WTC11 (cell line): ENCODE measurements at places on chromosomes 12 and 14. TPM values are rescaled to one million over a fixed set of nuclear protein-coding genes. Genes with fewer than 3 reads are reported as not detected.
A peak's percentile ranks its signal among the peaks of the same experiment; 100 is the strongest.

EML1 gene
- 10.9 to 16.1 TPM (median 11.4 TPM) in 3 replicates for total RNA-seq

PLXNC1 gene
- 1.4 to 3.1 TPM (median 2.0 TPM) in 3 replicates for total RNA-seq

KRT73 gene
- not detected in 3 replicates for total RNA-seq

MYF6 gene
- total RNA-seq, result 0.15 to 0.39 TPM in 2 of 3 replicates, not detected in the other

PRH2 gene
- total RNA-seq, result 0.52 TPM in 1 of 3 replicates, not detected in the others

BCL11B gene
- 6.7 to 9.1 TPM (median 7.2 TPM) in 3 replicates for total RNA-seq

HVCN1 gene
- 5.7 to 8.4 TPM (median 7.9 TPM) in 3 replicates for total RNA-seq

PLEKHD1 gene
- 0.85 to 1.0 TPM (median 0.87 TPM) in 3 replicates for total RNA-seq

STYX gene
- 21.1 to 22.8 TPM (median 21.4 TPM) in 3 replicates for total RNA-seq

ATP2A2 gene
- total RNA-seq, result 216 to 239 TPM (median 216 TPM) in 3 replicates

ETFBKMT gene
- total RNA-seq, result 2.0 to 2.2 TPM (median 2.1 TPM) in 3 replicates

TMEM229B gene
- 0.69 to 0.90 TPM (median 0.87 TPM) in 3 replicates for total RNA-seq

DIO3 gene
- 0.52 to 0.80 TPM (median 0.64 TPM) in 3 replicates for total RNA-seq

GRCh38 chr14:68598621-68599447 lies 194.0 kb downstream of the ZFP36L1 start:
- H3K36me3 ChIP-seq, result no peaks in the 10 kb centered on the region
- H3K4me3 ChIP-seq, result no peak overlapping the region
- no peaks in the 10 kb centered on the region for H3K27me3 ChIP-seq
- peaks cover 39% of the 10 kb centered on the region for H3K4me1 ChIP-seq
- DNase-seq, result no peak

DNA sequence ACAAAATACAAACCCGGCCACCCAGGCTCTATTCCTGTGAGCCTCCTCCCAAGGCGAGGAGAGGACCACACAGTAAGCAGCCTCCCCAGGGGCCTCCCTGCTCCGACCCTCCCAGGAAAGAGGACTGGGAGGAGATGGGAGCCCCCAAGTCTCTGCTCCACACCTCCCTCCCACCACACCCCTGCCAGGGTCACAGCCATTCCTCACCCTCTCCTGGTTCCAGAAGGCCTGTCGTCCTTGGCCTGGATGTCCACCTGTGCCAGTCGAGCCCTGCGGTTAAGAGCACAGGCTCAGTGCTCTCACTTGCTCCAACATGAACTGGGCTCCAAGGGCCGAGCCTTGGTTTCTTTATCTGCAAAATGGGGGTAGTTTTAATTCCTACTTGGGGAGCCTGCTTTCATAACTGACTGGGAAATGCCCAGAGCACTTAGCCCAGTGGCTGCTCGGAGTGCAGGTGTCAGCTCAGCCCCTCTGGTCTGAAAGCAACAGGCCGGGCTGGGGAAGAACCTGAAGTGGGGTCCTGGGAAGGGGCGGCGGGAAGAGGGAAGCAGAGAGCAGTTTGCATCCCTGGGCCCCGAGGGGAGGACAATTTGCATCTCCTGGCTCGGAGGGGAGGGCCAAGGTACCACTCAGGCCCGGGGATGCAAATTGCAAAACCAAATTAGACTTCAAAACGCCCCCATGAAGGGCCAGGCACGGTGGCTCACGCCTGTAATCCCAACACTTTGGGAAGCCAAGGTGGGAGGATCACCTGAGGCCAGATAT lies 23.6 kb downstream of the TCHP start:
- no peak overlapping the region for H3K4me3 ChIP-seq
- H3K27ac ChIP-seq, result no peak overlapping the region; the same call in 1 of the 2 replicates
- DNase-seq, result no peak
- no peaks in the 10 kb centered on the region for H3K27me3 ChIP-seq
- H3K36me3 ChIP-seq, result peaks cover 18% of the 10 kb centered on the region

GRCh38 chr14:91890291-91890749 lies 23.0 kb upstream of the TC2N start:
- no peaks in the 10 kb centered on the region for H3K27me3 ChIP-seq
- DNase-seq, result no peak
- H3K4me1 ChIP-seq, result peaks cover 4% of the 10 kb centered on the region; the same call in 1 of the 2 replicates
- no peaks in the 10 kb centered on the region for H3K36me3 ChIP-seq
- H3K27ac ChIP-seq, result no peak overlapping the region

- H3K36me3 ChIP-seq, result no peaks in the 10 kb centered on the region
- H3K4me1 ChIP-seq, result peaks cover 2% of the 10 kb centered on the region
- H3K4me3 ChIP-seq, result no peak overlapping the region
- H3K27ac ChIP-seq, result no peak overlapping the region
- H3K27me3 ChIP-seq, result no peaks in the 10 kb centered on the region
These were observed 29.0 kb downstream of the PAPLN start for GRCh38 chr14:73266317-73266716.

- no peaks in the 10 kb centered on the region for H3K4me1 ChIP-seq
- no peak for DNase-seq
- H3K4me3 ChIP-seq, result no peak overlapping the region
- no peaks in the 10 kb centered on the region for H3K36me3 ChIP-seq
- H3K27ac ChIP-seq, result no peak overlapping the region
- no peaks in the 10 kb centered on the region; the same call in 1 of the 2 replicates for H3K27me3 ChIP-seq
These were observed 334.7 kb downstream of the BMP4 start for GRCh38 chr14:53621921-53622320.

DNA sequence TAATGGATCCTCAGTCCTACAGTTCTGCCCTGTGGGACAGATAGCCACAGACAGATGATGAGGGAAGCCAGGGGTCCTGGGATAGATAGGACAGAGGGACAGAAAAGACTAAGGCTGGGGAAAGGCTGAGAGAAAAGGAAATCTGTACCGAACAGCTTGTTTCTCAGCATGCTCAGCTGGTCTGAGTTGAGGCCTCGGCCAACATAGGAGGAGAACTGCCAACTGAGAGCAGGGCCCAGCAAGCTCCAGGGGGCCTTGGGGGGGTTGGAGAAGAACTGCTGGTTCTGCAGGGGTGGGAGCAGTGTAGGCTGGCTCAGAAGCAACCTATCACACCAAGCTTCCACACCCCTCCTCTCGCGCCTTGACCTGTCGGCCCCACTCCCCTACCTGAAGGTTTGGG lies 10.1 kb downstream of the IL23A start:
- H3K27me3 ChIP-seq, result no peaks in the 10 kb centered on the region; the same call in 1 of the 2 replicates
- H3K27ac ChIP-seq, result no peak overlapping the region

GRCh38 chr14:73741386-73741875 lies 27.2 kb upstream of the PNMA1 start:
- peak; percentile 69 for DNase-seq
- peak overlapping the region; percentile 94 for H3K27ac ChIP-seq
- peaks cover 48% of the 10 kb centered on the region for H3K4me1 ChIP-seq
- H3K27me3 ChIP-seq, result no peaks in the 10 kb centered on the region
- peak overlapping the region; percentile 41 for H3K4me3 ChIP-seq
- H3K36me3 ChIP-seq, result peaks cover 8% of the 10 kb centered on the region; the same call in 1 of the 2 replicates

GRCh38 chr12:68122236-68122920 lies 37.2 kb downstream of the IFNG start:
- peaks cover 16% of the 10 kb centered on the region for H3K4me1 ChIP-seq
- H3K4me3 ChIP-seq, result no peak overlapping the region
- H3K36me3 ChIP-seq, result no peaks in the 10 kb centered on the region
- DNase-seq, result no peak

GRCh38 chr14:67963960-67964812 lies 144.6 kb downstream of the RAD51B start:
- DNase-seq, result no peak
- H3K36me3 ChIP-seq, result peaks cover 29% of the 10 kb centered on the region
- H3K27me3 ChIP-seq, result no peaks in the 10 kb centered on the region
- H3K4me1 ChIP-seq, result no peaks in the 10 kb centered on the region
- H3K4me3 ChIP-seq, result no peak overlapping the region

GRCh38 chr12:39112064-39112463 lies 206.7 kb upstream of the CPNE8 start:
- H3K36me3 ChIP-seq, result no peaks in the 10 kb centered on the region
- no peaks in the 10 kb centered on the region for H3K27me3 ChIP-seq
- no peak overlapping the region for H3K27ac ChIP-seq
- no peak for DNase-seq

DNA sequence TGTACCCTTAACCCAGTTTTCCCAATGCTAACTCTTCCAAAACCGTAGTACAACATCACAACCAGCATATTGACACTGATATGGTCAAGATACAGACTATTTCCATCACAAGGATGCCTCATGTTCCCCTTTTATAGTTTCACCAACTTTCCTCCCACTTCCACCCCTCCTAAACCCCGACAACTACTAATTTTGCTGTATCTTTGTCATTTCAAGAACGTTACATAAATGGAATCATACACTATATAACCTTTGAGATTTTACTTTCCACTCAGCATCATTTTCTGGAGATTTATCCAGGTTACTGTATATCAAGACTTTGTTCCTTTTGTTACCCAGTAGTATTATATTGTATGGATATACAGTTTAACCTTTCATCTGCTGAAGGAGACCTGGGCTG lies 88.9 kb downstream of the MED13L start:
- no peak overlapping the region for H3K27ac ChIP-seq
- no peaks in the 10 kb centered on the region for H3K27me3 ChIP-seq
- no peak for DNase-seq
- H3K4me3 ChIP-seq, result no peak overlapping the region
- H3K36me3 ChIP-seq, result no peaks in the 10 kb centered on the region
- peaks cover 34% of the 10 kb centered on the region for H3K4me1 ChIP-seq

GRCh38 chr12:103326190-103326589 lies 169.6 kb downstream of the C12orf42 start:
- peak; percentile 23 for DNase-seq
- no peaks in the 10 kb centered on the region for H3K4me1 ChIP-seq
- no peaks in the 10 kb centered on the region for H3K27me3 ChIP-seq
- no peaks in the 10 kb centered on the region for H3K36me3 ChIP-seq

DNA sequence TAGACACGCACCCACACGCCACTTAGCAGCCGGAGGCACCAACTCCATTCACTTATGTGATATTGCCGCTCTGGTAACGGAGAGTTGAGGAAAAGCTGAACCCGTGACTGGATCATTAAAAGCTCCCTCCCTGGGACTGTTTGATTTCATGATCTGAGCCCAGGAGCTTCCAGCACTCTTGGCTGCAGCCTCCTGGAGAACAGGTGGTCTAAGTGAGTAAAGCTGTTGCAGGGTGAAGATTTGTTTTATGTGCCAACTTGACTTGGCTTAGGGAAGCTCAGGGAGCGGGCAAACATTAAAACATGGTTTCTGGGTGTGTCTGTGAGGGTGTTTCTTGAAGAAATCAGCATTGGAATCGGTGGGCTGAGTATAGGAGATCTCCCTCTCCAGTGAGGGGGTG lies 16.9 kb upstream of the TMEM132C start:
- H3K27me3 ChIP-seq, result peaks cover 14% of the 10 kb centered on the region
- H3K36me3 ChIP-seq, result peaks cover 72% of the 10 kb centered on the region
- no peak overlapping the region for H3K27ac ChIP-seq
- DNase-seq, result no peak

DNA sequence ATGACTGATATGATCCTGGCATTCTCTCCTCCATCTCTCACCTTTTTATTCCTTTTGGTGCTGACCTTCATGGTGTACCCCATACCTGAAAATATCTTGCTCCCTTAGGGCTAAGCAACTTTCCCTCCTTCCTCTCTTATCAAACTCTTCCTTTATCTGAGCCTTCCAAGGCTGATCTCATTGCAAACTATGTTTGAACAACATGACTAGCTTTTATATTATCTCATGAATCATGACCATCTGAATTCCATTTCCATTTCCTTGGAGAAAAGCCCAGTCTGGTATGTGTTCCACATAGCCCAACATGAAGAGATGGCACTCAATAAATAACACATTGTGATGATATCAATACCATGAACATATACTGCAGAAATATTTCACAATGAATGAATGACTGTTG lies 111.6 kb downstream of the TSPAN8 start:
- peaks cover 8% of the 10 kb centered on the region for H3K4me1 ChIP-seq
- no peaks in the 10 kb centered on the region for H3K36me3 ChIP-seq
- no peak overlapping the region for H3K4me3 ChIP-seq
- H3K27me3 ChIP-seq, result no peaks in the 10 kb centered on the region

DNA sequence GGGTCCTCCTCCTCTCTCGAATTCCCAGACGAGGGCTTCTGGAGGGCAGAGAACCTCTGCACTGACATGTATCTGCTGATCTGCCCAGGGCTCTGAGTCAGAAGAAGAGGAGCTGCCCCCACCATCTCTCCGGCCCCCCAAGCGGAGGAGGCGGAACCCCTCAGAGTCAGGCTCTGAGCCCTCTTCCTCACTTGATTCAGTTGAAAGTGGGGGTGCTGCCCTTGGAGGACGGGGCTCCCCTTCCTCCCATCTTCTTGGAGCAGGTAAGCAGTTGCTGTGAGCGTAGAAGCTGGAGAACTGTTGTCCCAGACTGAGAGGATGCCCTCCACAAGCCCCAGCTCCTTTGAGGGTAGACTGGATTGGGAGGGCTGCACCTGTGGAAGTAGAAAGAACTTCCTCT lies 19.8 kb downstream of the PRPF40B start:
- no peak for DNase-seq
- no peak overlapping the region for H3K4me3 ChIP-seq
- H3K27ac ChIP-seq, result no peak overlapping the region
- H3K27me3 ChIP-seq, result no peaks in the 10 kb centered on the region
- peaks cover 16% of the 10 kb centered on the region for H3K4me1 ChIP-seq
- H3K36me3 ChIP-seq, result peaks cover 44% of the 10 kb centered on the region

GRCh38 chr12:44446181-44446580 lies 429.9 kb downstream of the NELL2 start:
- H3K27ac ChIP-seq, result no peak overlapping the region
- H3K4me1 ChIP-seq, result 0 out of 2 replicates have a peak, but pooled peaks cover 2% of the 10 kb centered on the region
- H3K4me3 ChIP-seq, result no peak overlapping the region
- H3K27me3 ChIP-seq, result no peaks in the 10 kb centered on the region; the same call in 1 of the 2 replicates
- no peak for DNase-seq
- H3K36me3 ChIP-seq, result no peaks in the 10 kb centered on the region

DNA sequence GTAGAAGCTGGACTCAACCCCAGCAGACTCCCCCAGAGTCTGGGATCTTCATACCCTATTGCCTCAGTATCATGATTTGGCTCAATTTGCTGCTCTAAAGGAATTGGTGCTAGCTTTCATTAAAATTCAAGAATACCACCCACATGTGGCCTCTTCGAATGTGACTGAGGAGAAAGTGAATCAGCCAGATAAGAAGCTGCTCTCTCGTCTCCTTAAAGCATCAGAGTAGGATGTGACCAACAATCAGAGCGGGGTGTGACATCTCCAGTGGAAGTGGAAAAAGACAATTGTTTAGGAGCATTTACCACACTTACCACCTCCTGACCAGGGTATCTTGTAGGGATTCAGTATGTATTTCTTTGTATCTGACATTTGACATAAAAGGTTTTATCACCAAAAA lies 278.2 kb upstream of the DIO2 start:
- DNase-seq, result no peak
- no peaks in the 10 kb centered on the region for H3K27me3 ChIP-seq
- no peak overlapping the region for H3K4me3 ChIP-seq
- H3K27ac ChIP-seq, result no peak overlapping the region
- H3K36me3 ChIP-seq, result no peaks in the 10 kb centered on the region
